Urothelium cell line (cell line): ENCODE measurements at places on chromosomes 1 and 21.

GRCh38 chr1:232472485-232473041 lies 157.4 kb downstream of the SIPA1L2 start:
- DNase-seq, result no peak

DNA sequence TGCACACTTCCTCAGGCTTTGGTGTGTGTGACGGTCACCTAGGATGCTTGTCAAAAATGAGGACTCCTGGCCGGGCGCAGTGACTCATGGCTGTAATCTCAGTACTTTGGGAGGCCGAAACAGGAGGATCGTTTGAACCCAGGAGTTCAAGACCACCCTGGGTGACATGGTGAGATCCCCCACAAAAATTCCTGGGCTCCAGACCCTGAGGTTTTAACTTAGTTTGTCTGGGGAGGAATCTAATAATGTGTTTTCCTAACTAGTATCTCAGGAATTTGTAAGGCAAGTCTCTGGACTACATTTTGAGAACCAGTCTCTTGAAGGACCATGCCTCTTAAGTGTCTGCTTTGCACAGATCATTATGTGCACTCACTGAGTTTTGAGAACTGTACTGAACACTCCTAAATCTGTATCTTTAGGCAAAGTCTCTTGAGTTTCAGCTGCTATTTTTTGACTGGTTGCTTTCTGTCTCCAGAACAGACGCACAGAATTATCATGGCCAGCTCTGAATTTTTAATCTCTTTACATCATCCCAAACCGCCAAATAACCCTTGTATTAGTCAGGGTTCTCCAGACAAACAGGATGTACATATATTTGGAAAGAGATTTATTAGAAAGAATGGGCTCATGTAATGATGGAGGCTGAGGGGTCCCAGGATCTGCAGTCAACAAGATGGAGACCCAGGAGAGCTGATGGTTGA lies 45.5 kb upstream of the VANGL1 start:
- DNase-seq, result no peak

GRCh38 chr1:43659212-43660166 lies 9.5 kb downstream of the KDM4A start:
- DNase-seq, result no peak

- no peak for DNase-seq
Measured at GRCh38 chr1:10059342-10059718, 26.6 kb downstream of the UBE4B start.

DNA sequence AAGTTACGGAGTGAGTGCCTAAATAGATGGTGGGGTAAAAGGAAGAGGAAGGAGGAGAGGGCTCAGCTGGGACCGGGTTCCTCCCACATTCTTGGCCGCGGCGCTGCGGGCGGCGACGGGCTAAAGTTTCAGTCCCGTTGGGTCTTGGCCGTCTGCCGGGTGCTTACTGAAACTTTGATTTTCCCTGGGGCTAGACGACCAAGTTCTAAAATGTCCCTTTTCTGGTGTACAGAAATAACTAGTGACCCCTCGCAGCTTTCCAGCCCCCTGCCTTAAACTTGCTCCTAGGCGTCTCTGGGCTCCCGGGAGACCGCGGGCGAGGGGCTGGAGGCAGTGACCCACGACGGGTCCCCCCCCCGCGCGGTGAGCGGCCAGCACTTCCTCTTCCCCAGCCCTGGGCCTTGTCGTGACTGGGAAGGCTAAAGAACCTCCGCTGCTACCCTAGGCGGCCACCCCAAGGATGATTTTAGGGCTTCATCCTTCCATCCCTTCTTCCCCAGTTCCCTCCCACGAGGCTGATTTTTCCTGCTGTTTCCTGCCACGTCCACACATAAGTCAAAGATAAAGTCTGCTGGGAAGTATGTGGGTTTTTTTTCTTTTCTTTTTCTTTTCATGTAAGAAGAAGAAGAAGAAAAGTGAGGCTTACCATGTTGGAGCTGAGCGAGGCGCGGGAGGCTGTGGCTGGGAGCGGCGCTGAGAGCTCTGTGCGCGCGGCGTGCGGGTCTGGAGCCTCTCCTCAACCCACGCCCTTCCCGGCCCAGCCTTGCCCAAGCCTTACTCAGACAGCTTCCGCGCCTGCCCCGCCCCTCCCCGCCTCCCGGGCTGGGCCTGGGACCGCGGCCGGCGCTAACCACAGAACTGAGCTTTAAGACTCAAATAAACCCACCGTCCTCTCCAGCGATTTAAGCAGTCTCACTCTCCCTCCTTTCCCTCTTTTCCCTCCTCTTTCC lies at the start of gene S100A11:
TSS of gene S100A11 (minus strand) at position 738 of the 950 bp plus-strand sequence. CDS start at position 649, 89 bp downstream.
- peak; percentile 89 for DNase-seq

GRCh38 chr1:40059338-40059959 lies 18.9 kb downstream of the CAP1 start:
- DNase-seq, result no peak

DNA sequence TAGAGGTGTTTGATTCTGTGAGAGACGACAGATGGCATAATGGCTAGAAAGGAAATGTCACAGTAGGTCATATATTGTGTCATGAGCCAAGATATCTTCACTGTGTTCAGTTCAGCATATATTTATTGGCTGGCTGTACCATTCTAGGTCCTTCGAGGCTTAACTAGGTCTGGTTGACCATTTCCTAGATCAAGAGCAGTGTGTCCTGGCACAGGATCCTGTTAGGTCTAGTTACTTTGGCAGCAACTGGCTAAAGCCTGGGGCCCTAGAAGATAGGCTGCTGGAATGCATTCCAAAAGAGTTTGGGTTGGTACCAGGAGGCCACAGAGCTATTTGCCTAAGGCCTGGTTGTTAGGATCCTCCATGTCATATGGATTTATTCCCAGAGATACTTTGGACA lies 20.9 kb downstream of the ZBTB40 start:
- no peak for DNase-seq

DNA sequence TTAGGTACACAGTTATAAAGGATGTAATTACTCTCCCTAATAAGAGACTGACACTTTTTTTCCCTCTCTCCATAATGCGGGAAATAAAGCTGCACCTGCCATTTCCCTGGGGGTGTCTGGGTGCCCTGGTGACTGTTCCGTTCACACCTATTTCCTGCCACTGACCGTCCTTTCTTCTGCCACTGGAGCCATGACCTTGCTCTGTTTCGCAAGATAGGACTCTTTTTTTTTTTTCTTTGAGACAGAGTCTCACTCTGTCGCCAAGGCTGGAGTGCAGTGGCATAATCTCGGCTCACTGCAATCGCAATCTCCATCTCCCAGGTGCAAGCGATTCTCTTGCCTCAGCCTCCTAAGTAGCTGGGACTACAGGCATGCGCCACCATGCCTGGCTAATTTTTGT lies 66.1 kb upstream of the SERBP1 start:
- no peak for DNase-seq

DNA sequence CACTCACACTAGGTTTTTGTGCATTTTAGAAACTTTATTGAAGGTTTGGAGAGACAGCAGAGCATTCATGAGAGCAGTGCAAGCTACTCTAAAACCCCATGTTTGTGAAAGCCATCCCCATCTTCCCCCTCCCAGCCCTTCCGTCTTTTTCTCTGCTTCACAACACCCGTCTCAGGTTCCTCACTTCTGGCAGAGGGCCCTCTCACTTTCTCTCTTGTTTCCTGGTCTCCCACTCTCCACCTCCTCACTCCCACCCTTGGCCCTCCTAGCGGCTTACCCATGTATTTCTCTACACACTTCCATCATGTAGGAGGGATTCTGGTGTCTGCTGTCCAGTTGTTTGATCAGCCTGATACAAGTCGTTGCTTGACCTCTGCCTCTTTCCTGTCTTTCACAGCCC lies 92.7 kb downstream of the LRRC8C start:
- no peak for DNase-seq

GRCh38 chr1:213968146-213968825 lies 19.5 kb upstream of the PROX1 start:
- DNase-seq, result no peak

- no peak for DNase-seq
Measured at GRCh38 chr1:222161676-222162075, 386.2 kb downstream of the HHIPL2 start.

DNA sequence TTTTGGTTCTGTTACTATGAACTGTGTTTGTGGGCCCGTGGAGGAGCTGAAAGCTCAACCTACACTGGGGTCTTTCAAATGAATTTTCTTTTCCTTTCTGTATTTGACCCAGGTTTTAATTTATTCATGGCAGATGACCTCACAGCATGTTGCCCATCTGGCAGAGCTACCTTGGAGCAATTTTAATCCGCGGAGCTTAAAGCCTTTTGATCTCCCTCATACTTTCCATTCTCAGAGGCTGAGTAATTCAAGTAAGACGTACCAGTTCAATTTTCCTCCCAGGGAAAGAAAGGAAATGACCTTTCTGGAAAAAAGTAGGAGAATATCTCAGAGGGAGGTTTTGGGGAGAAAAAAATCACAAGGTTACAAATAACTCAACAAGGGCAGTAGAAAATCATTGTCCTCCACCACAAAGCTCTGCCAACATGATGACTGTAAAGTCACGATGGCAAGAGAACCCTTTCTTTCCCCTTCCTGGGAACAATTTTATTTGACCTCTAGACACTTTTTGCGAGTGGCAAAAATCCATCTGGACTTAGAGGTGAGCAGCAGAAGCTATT lies 21.6 kb upstream of the PCP4 start:
- DNase-seq, result peak; percentile 7

DNA sequence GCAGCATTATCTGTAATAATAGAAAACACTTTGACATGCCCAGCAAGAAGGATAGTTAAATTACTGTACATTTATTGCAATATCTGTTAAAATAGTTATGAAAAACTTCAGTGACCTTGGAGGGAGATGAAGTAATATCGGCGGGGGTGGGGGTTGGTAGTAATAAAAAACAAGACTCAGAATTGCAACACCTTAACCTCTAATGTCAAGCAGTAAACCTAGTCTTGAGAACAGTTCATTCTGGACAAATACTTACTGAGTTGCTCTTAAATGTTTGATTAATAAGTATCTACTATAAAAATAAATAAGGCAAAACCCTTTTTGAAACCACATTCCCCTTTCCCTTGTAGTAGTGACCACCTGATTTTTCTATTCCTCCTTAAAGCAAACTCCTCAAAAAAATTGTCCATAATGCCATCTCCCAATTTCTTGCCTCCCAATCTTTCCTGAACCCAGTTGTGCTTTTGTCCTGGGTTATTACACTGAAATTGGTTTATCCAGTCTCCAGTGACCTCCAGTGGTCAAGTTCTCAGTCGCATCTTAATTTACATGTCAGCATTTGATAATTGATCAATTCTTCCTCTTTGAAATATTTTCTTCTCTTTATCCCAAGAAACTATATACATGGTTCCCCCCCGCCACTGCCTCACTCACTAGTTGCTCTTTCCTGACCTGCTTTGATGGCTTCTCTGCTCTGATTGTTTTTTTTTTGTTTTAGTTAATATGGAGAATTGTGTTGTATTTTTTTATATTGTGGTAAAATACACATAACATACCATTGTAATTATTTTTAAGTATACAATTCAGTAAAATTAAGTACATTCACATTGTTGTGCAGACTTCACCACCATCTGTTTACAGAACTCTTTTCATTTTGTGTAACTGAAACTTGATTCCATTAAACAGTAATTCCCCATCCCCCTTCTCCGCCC lies 36.8 kb downstream of the RAP1A start:
- DNase-seq, result peak; percentile 42

DNA sequence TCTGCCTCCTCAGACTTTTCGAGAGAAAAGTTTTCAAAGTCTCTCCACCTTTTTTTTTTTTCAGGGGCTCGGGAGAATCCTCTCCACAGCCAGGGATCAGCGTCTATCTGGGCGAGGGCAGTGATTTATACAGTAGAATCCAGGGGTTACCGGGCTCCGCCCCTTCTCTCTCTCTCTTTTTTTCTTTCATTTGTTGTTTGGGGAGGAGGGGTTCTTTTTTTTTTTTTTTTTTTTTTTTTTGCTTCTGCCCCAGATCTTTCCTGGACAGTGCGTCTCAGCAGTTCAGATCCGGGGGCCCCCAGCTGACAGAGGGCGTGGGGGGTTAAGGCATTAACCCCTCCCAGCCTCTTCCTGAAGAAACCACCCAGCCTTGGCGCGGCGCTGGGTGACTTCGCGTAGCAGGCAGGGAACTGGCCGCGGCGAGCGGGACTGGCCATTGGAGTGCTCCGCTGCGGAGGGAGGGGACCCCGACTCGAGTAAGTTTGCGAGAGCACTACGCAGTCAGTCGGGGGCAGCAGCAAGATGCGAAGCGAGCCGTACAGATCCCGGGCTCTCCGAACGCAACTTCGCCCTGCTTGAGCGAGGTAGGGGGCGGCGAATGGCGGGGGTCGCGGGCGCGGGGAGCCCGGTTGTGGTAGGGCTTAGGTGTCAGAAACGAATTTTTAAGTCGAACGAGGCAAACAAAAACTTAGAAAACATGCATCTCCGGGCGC lies at the start of gene S1PR1:
TSS of gene S1PR1 (plus strand) at position 504 of the 713 bp plus-strand sequence. CDS start 1,966 bp downstream, outside the sequence.
- no peak for DNase-seq

DNA sequence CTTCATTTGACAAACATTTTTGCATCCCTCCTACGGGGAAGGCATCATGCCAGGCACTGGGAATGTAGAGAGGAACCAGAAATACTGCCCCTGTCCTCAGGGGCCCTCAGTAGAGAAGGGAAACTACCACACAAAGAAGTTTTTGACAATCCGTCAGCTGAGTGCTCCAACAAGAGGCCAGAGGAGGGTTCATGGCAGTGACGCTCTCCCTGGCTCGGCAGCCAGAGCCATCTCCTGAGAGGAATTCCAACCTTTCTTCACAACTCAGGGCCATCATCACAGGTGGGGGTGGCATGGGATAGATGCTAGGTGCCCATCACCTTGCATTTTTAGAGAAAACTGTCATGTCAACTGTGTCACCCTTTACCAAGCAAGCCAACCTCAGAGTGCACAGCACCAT lies 154.1 kb downstream of the HIVEP3 start:
- no peak for DNase-seq

GRCh38 chr21:46412521-46413364 lies 45.9 kb upstream of the DIP2A start:
- no peak for DNase-seq

- peak; percentile 58 for DNase-seq
Measured at GRCh38 chr1:240732390-240732789, 120.4 kb upstream of the GREM2 start.

- DNase-seq, result peak; percentile 95
Measured at GRCh38 chr1:70221238-70222121, at the start of gene SRSF11. Gene SRSF11, plus strand, starts transcription at chr1:70221380. Its CDS starts 257 bp downstream, at chr1:70221637.

DNA sequence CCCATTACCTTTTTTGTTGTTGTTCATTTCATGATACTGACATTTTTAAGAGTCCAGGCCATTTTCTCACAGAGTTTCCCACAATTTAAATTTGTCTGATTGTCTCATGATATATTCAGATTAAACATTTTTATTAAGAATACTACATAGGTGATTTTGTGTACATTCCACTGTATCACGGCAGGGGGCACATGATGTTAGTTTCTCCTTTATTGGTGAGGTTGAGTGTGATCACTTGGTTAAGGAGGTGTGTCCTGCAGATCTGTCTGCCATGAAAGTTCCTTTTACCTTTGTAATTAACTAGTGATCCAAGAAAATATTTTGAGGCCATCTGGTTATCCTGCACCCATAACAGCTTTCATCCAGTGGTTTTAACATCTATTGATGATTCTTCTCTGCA lies 11.8 kb downstream of the RTCA start:
- no peak for DNase-seq

DNA sequence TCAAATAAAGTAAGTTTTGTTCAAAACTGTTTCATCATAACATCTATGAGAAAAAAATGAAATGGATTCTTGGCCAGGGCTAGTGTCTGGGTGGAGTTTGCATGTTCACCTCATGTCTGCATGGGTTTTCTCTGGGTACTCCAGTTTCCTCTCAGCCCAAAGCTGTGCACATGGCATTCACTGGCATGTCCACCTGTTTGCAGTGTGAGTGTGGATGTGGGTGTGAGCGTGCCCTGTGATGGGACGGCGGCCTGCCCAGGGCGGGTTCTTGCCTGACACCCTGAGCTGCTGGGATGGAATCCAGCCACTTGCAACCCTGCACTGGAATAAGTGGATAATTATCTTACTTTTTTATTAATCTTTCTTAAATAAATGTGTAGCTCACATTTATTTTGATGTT lies 185.5 kb downstream of the RYR2 start:
- DNase-seq, result no peak

- no peak for DNase-seq
Measured at GRCh38 chr1:3141129-3141528, 72.1 kb downstream of the PRDM16 start.
